ENCODE measurements at places on chromosomes 6 and 20.

DNA sequence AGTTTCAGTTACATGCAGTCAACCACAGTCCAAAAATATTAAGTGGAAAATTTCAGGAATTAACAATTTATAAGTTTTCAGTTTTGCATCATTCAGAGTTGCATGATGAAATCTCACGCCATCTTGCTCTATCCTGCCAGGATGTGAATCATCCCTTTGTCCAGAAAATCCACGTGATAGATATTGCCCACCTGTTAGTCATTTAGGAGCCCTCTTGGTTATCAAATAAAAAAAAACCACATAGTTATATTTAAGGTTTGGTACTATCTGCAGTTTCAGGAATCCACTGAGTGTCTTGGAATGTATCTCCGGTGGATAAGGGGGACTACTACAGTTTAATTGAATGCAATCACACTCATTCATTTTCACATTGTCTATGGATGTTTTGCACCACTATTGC is 1249.0 kb upstream of the CITED2 start:
- DNase-seq = no peak

DNA sequence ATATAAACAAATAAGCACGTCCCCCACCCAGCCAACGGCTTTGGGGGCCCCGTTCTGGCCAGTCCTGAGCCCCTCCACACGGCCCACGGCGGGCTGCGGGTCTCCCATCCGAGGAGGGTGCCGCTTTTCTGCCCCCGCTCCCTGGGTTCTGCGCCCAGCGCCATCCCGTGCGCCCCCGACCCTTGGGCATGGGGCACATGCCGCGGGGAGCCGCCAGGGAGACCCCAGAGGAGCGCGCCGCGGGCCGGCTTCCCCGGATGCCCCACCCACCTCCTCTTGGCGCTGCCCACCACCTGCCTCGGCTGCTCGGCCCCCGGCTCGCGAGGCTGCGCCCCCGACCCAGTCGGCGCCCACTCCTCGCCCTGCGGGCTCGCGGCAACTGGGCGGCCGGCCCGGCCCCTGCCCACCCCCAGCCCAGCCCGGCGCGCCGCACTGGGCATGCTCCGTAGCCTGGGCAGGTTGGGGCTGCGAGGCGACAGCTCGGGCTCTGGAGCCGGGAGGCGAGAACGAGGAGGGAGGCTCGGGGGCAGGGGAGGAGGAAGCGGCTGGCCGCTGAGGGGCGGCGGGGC is 570 bp upstream of the PLCB4 start:
- DNase-seq = peak; percentile 8

DNA sequence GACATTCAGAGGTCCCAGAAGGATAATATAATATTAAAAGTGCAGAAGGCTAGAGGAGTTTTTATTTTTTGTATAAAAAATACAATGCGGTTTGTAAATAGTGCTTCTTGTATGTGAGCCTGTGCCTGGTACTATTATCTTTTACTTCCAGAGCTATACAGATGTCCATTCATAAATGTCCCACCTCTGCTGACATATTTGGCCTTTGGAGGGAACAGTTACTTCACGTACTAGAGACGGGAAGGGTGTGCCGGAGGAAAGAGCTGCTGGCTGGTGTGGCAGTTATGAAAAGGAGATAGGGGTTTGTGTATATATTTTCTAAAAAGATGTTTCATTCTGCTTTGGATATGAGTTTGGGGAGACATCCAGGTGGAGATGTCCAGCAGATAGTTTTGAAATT is 8.8 kb downstream of the CD109 start:
- DNase-seq = no peak

- DNase-seq = no peak
These were observed 7.6 kb upstream of the PREX1 start for GRCh38 chr20:48835390-48835789.

- no peak for DNase-seq
These were observed 148.2 kb upstream of the RIPOR2 start for GRCh38 chr6:25083784-25084507.

- no peak for DNase-seq
These were observed 302.3 kb downstream of the HIVEP2 start for GRCh38 chr6:142642651-142643050.

DNA sequence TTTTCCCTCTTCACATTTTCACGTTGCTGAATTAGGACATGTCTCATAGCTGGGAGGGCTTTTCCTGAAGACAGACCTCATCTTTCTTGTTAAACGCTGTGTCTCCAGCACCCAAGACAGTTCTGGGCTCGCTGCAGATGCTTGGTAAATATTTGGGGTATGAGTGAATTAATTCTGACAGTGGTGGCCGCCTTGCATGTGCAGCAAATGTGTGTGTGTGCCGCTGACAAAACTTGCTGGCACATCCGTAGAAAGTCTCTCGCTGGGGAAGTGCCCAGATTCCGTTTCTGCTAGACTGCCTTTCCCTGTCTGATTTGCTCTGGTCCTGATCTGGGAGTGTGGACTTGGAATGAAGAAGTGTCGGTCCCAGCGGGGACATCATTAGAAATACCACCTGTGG is 48.2 kb upstream of the ZNFX1 start:
- DNase-seq = no peak

DNA sequence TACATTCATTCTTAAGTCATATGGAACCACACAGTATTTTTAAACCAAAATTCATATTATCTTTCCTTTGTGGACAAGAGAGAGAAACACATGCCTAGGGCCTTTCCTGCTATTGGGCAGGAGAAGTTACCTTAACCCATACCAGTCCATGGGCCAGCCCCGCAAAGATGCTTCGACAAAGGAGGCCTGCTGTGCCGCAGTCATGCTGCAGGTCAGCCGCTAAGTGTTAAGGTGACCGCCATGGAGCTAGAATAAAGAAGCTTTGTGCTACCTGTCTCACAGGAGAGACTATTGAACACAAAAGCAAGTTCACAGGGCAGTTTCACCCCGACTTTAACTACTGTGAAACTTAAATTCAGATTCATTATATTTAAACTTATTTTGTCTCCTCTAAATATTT is 62.3 kb upstream of the TMEM181 start:
- DNase-seq = no peak

DNA sequence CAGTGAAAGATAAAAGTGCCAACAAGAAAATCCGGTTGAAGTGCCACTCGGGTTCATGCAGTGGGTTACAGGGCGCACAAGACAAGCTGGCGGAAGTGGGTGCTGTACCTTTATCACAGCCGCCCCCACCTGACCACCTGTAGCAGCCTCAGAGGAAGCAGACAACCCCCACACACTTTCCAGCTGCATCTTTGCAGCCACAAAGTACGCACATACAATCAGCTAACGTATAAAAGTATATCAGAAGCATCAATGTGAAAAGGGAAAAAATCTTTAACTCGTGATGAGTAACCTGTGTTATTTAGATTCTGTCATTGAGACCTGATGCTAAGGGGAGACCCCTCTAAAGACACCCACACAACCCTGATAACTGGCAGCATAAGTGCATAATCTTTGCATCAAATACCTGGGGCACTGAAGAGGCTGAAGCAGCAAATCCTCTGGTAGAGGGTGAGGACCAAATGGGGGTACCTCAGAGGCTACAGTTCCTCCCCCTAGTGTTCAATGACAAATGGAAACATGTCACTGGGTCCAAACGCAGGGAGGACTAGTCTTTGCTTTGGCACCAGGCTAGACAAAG is 22.1 kb downstream of the BACH2 start:
- DNase-seq = no peak

- peak; percentile 94 for DNase-seq
These were observed 25.1 kb downstream of the CAP2 start for GRCh38 chr6:17418281-17419188.

- peak; percentile 49 for DNase-seq
These were observed 67.6 kb downstream of the LCA5 start for GRCh38 chr6:79469376-79470246.

GRCh38 chr6:168163096-168163731 is 84.2 kb upstream of the FRMD1 start:
- peak; percentile 85 for DNase-seq

DNA sequence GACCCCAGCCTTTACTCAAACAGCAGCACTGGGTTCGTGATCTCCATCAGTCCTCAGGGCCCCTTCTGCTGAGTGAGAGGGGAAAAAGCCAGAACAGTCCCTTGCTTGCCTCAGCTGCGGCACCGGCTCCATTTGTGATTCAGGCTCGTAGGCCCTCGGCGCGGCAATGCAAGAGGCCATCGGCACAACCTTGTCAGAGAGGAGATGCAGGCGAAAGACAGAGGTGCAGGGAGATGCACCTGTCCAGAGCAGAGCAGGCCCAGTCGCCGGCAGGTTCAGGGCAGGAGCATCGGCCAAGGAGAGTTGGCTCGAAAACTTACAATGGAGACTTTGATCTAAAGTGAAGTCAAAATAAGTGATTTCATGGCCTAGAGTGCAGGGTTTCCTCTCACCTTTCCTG is 171.6 kb downstream of the SMOC2 start:
- DNase-seq = no peak

DNA sequence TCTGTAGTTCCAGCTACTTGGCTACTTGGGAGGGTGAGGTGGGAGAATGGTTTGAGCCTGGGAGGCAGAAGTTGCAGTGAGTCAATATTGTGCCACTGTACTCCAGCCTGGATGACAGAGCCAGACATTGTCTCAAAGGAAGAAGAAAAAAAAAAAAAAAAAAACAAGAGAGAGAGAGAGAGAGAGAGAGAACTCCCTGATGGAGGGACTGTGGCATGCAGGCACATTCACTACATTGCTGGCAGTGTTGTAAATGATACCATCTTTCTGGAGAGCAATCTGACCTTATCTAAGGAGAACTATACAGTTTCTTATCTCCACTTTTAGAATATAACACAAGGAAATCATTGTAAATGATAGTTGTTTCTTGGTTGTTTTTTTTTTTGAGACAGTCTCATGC is 85.1 kb downstream of the MDN1 start:
- peak; percentile 81 for DNase-seq

DNA sequence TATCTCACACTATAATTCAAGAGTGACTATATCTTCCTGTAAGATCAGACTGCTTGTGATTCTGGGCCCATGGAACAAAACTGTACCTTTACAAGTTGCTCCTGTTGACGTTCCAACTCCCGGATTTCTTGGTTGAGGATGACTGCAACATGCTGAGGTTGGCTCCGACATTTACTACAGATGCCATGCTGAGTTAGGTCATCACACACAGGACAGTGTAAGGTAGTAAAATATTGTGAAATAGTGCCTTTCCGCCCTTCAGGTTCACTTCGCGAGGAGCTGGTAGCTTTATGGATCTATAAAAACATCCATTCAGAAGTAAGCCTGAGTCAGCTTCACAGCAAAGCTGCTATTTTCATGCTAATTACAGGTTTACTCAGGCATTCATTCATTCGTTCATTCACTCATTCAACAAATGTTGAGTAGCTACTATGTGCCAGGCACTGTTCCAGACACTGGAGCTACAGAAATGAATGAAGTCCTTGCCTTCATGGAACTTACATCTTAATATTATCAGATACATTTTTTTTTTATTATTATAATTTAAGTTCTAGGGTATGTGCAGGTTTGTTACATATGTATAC is 175.7 kb downstream of the REV3L start:
- no peak for DNase-seq

DNA sequence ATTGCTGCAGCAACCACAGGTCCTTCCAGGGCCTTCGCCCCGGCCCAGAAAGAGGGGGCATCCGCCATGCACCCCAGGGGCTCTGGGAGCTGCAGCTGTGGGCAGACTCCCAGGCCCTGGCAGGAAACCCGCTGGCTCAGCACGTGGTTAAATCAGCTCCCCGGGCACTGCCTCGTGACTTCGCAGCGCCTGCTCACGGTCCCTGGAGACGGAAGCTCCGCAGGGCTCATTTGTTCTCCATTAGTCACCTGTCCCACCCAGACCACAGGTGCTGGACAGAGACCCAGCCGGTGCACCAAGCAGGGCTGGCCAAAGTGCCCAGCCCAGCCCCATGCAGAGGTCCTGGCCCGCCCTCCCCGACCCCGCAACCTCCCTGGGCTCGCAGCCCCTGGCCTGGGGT is 14.7 kb downstream of the KCNQ2 start:
- peak; percentile 26 for DNase-seq

DNA sequence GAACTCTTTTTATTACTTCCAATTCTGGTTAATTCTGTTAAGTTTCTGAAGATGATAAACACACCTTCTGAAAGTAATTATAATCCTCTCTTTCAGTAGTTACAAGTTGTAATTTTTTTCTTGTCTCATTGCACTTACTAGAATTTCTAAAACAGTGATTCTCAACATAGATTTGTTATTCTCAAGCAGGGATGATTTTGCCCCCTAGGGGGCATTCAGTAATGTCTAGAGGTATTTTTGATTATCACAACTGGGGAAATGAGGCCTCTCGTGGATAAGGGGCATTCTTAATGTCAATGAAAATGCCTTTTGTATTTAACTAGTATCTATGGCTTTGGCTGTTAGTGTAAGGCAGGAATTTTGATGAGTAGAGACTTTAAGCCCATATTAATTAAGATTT is 39.4 kb upstream of the MAFB start:
- DNase-seq = no peak

DNA sequence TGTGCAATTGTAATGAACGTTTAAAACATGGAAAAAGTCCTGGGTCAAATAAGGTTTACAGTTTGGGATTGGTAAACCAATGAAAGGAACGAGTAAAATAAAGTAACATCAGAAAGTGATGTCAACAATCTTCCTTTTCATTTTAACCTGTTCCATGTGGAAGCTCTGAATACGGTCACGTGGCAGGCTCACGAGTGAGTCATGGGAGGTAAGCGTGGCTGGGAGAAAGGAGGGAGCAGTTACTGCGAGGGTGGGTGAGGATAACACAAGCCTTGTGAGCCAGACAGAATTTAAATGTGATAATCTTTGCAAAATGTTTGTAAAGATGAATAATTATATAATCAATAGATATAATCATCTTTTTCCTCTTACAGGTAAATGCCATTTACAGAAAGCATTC is 171.3 kb upstream of the HDAC2 start:
- DNase-seq = no peak

GRCh38 chr20:40274912-40275533 is 414.0 kb downstream of the MAFB start:
- DNase-seq = no peak

GRCh38 chr6:137638926-137639706 is 144.9 kb upstream of the OLIG3 start:
- DNase-seq = no peak

GRCh38 chr6:8336406-8337057 is 98.8 kb downstream of the SLC35B3 start:
- DNase-seq = peak; percentile 57

- DNase-seq = no peak
These were observed 58.2 kb downstream of the TNFAIP3 start for GRCh38 chr6:137925141-137925698.

Data from trophoblast cell (in vitro differentiated cells and primary cell).